ENCODE measurements at places on chromosomes 3 and 15.

DNA sequence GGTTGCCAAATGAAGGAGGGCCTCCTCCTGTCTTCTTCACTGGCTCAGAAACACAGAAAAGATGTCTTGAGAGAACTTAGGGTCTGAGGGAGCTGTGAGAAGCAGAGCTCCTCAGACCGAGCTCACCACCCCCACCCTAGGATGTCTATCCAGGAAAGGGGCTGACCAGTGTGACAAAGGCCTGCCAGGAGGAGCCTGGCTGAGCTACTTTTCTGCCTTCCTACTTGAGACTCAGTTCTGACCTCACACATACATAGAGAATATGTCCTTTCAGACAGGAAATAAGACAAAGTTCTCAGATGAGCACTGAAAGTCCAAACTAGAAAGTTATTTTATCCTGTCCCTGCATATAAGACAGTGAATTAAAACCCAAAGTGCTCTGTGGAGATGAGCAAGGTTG is 54.5 kb downstream of the KIF9 start:
- no peak for DNase-seq

- no peak for DNase-seq
Measured at GRCh38 chr3:103730744-103731143, 1295.9 kb downstream of the ZPLD1 start.

DNA sequence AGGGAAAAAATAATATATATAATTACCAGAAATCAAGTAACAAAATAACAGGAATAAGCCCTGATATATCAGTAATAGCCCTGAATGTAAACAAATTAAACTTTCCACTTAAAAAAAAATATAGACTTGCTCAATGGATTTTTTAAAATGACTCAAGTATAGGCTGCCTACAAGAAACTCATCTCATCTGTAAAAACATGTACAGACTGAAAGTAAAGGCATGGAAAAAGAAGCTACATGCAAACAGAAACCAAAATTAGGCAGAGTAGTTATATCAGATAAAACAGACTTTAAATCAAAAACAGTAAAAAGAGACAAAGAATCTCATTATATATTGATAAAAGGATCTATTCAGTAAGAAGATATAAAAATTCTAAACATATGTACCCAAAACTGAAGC is 82.4 kb upstream of the STT3B start:
- DNase-seq: no peak

- no peak for DNase-seq
Measured at GRCh38 chr3:108209579-108209978, 12.6 kb downstream of the IFT57 start.

DNA sequence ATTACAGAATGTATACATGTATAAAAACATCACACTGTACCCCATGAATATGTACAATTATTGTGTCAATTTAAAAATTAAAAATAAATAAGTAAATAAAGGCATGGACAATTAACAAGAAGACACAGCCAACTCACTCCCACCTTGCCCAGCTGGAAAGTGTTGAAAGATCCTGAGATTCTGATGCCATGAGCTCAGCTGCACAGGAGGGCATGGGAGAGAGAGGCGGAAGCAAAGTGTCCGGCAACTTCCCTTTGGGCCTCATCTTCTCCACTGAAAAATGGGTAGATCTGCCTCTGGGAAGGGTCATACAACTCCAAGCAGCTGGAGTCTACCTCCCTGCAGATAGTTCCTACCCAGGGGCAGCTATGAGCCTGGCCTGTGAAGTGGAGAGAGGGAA is 277.3 kb downstream of the UACA start:
- no peak for DNase-seq

DNA sequence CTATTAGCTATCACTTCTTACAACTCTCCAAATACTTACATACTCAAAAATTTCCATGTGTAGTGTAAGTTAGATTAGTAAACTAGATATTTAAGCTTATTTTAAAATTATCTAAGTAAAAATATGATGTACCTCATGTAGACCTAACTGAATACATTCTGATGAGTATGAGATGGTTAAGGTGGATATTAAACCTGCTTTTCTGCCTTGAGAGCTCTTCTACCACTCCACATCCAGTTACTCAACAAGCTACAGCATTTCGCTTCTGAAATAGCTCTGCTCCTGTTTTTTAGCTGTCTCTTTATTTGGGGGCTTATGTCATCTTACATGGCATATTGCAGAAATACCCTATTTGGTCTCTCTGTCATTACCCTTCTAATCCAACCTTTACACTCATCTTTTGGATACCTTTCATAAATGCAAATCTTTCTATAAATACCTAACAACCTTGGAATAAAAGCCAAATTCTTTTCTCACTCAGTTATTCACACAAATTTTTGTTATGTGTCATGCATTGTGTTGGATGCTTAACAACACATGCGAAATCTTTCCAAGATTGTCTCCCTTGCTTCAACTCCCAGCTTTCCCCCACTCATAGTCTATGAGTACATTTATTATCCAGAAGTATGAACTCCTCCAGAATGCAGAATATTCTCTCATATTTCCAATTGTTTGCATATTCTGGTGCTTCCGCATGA is 92.0 kb downstream of the ALCAM start:
- no peak for DNase-seq

GRCh38 chr3:120080836-120081235 is 13.4 kb downstream of the GSK3B start:
- DNase-seq: no peak

- no peak for DNase-seq
Measured at GRCh38 chr15:60647246-60647645, 168.3 kb upstream of the ICE2 start.

- DNase-seq: peak; percentile 59
Measured at GRCh38 chr3:150495563-150496168, 50.6 kb downstream of the SERP1 start.

GRCh38 chr3:27089645-27090044 is 279.5 kb downstream of the NEK10 start:
- no peak for DNase-seq

DNA sequence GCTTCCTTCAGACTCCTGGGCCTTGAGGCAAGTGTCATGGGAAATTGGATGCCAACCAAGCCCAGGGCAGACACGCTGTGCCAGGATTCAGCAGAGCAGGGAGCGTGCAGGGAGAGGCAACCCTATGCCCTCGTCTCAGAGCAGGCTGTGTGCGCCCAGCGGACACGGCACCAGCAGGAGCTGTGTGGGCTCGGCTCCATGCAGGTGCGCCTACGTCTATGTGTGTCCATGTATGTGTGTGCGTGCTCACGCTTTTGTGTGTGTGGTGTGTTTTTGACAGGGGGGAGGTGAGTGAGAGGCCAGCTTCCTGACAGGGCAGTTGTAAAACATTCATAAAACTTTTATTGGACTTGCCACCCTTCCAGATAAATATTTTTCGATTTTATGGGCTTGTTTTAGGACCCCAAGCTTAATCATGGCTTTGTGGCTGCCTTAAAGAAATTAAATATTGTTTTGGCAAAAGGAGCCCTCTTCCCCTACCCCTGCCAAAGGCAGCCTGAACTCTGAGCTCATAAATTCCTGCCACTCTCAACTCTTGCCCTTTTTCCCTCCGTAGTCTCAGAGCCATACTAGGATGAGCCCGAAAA is 84.4 kb downstream of the DNAJB8 start:
- no peak for DNase-seq

DNA sequence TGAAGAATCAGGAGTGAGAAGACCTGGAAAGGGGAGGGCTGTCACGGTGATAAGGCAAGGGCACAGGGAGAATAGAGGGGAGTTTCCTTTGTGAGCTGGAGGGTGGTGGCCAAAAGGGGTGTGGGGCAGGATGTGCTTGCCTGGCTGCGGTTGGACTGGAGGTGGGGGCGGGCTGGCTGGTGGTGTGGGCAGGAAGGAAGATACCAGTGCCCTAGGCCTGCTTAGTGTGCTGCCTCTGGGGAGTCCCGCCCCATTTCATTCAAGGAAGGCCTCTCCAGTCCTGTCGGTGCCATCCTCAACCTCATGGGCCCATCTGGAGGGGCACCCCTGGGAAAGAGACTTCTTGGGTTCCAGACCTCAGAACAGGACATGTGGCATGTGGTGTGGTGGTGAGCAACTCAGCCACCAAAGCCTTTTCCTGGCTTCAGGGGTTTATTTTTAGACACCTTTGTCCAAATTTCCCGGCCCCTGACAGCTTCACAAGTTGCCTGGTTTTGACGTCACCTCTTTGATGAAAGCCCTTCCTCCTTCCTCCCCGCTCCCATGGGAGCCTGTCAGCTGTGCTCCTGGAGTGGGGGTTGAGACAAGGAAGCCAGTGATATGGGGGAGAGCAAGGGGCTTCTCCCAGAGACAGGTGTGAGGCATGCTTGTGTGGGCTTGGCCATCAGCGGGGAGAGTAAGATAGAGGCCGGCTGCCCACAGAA is 15.6 kb downstream of the TEX264 start:
- DNase-seq: peak; percentile 67

DNA sequence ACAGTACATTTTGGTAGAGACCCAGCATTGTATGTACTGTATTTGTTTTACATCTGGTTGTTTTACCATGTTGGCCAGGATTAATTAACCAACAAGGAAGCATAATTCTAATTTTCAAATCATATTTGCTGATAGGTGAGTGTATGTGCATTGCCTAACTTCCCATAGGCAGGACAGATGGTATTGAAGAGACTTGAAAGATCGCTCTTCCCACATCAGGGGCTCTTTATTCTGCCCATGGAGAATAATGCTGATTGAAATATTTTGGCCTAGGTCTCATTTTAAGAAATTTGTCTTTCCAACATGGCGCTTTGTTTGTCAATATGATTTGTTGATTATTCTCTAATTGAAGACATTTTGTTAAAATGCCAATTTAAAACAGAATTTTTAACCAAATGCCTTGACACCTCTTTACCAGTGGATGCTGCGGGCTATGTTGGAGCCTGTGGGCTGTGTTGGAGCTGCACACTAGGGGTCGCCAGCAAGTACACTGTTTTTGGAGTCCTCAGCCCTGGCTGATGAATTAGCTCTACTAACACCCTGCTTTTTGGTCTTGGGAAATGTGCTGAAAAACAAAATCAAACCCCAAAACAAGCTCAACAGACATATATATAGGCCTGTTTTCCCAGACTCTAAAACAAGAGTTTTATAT is 5.3 kb downstream of the P2RY12 start:
- no peak for DNase-seq

DNA sequence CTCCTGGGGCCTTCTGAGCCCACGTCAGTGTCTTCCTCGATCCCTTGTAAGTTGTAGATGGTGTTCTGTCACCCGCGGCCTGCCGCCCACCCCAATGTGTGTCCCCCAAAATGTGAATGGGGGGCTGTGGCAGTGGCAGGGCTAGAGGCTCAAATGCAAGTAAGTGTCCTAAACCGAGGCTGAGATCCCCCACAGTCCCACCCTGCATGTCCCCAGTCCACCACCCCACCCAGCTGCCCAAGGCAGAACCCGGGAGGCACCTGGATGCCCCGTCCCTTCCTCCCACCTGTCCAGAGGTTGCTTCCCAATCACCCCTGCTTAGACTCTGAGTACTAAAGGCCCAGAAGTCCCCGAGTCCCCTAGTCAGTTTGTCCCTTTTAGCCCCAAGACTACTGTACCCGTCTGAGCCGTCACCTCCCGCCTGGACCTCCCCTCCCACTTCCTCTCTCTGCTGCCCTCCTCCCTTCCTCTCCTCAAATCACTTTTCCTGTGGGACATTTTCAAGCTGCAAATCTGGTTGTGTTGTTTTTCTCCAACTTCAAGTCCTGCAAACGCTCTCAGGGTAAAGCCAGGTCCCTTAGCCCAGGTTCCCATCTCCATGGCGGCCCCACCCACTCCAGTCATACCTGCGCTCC is 11.8 kb upstream of the PLXND1 start:
- DNase-seq: no peak

GRCh38 chr3:4281991-4282390 is 21.2 kb upstream of the SETMAR start:
- no peak for DNase-seq

DNA sequence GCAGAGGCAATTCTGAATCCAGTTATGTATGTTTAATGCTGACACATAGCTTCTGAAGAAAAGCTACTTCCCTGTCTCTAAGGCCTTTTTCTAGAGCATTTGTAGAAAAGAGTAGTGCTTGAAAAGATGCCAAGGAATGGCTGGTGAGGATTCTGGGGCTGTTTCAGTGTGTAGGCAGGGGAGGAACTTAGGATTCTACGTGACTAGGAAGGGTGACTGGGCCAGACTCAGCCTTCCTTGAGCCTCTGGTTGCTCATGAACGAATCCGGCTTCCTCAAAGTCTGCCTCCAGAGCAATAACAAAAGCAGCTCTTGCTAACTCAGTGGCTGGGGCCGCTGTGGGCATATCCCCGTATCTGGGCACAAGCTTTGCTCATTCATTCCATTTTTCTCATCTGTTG is 104.8 kb upstream of the WNT5A start:
- no peak for DNase-seq

DNA sequence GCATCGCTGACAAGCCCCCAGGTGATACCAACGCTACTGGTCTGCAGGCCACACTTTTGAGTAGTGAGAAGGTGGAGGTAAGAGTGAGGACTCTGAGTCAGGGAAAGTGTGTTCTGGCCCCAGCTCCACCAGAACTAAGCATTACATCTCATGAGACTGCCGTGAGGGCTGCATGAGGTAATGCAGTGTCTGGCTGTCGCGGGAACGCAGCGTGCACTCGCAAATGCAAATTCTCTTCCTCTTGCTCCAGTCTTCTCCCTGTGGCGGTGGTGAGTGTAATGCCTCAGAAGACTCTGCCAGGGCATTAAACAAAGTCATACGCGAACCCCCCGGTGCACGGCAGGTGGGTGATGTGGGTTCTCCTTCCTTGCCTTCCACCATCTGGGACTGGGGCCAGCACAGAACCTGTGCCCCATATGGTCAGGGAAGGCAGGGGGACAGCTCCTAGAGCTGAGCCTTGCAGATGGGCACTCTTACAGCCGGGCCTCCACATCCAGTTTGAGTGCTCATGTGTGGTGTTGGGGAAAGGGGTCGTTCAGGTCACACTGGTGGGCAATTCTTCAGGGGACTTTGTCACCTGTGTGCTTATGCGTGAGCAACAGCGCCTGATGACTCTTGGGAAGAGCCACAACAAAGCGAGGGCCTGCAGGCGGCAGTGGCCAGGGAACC is 175.8 kb downstream of the XXYLT1 start:
- DNase-seq: no peak

DNA sequence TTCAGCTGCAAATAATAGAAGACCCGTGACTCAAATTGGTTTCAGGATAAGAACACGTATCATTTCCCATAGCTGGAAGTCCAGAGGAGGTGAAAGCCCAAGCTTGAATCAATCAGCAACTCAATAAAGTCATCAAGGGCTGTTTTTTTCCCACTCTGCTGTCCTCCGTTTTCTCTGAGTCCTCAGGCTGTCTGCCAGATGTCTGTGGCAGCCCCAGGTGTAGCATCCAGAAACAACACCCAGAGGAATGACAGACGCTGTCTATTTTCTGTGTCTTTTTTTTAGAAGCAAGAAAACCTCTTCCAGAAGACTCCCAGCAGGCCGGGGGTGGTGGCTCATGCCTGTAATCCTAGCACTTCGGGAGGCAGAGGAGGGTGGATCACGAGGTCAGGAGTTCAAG is 204.4 kb downstream of the FAM43A start:
- no peak for DNase-seq

All from stimulated activated naive CD4-positive, alpha-beta T cell (primary cell).